Amniotic epithelial cell (primary cell): ENCODE measurements at places on chromosomes 1 and 21.

- DNase-seq = no peak
These were observed 14.1 kb downstream of the DNASE2B start for GRCh38 chr1:84412316-84412942.

DNA sequence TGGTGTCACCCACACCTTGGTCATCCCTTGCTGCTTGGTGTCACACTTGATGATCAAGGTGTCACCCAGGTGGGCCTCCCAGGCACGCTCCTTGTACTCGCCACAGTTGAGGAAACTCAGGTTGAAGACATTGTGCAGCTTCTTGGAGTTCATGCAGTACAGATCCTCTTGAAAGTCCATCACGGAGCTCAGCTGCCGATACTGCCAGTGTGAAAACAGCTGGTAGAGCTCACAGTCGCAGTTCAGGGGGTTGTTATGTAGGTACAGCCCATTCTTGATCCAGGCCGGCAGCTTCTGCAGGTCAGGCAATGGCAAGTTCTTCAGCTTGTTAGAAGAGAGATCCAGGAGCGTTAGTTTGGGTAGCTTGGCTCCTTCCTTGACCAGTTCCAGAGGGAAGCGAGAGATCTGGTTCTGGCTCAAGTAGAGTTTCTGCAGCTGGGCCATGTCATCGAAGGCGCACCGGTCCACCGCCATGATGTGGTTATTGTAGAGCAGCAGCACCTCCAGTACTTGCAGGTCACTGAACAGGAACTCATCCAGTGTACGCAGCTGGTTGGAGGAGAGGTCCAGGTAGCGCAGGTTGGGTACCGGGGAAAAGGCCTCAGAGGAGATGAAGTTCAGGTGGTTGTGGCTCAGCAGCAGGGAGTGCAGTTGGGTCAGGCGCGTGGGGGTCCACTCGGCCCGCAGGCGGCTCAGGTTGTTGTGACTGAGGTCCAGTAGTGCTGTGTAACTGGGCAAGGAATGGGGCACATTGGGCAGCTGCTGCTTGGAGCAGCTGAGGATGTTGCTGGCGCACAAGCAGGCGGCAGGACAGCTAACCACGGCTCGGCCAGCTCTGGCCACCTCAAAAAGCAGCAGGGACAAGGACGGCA is 1.3 kb downstream of the AMIGO1 start:
- no peak for DNase-seq

GRCh38 chr1:14845851-14846250 is 247.4 kb downstream of the KAZN start:
- no peak for DNase-seq

DNA sequence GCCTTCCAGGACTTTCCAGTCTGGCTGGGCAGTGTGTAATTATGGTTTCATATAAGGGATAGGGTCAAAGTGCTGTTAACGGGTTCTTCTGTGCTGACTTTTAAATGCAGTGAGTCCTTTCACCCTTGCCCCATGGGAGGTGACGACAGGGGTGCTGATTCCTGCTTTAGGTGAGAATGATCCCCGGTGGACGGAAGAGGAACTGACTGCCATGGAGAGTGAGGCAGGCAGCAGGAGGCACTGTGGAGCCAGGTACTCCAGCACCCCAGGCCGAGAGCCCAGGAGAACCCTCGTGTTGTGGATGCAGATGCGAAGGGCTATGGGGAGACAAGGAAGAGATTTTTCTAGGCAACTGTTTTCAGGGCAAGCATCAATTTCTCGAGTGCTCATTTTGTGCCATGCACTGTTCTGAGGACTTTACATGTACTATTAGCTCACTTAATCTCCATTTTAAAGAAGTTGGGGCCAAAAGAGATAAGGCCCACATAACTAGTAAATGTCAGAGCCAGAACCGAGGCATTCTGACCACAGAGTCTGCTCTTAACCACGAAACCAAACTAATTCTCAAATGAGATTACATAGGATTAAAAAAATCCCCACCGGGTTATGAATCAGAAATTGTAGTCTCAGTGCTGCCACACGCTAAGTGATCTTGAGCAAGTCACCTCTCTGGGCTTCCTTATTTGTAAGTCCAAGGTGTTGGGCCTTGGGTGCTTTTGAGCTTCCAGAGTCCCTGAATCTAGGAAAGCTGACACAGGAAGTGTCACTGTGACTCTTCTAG is 28.2 kb downstream of the STPG1 start:
- DNase-seq = peak; percentile 86

DNA sequence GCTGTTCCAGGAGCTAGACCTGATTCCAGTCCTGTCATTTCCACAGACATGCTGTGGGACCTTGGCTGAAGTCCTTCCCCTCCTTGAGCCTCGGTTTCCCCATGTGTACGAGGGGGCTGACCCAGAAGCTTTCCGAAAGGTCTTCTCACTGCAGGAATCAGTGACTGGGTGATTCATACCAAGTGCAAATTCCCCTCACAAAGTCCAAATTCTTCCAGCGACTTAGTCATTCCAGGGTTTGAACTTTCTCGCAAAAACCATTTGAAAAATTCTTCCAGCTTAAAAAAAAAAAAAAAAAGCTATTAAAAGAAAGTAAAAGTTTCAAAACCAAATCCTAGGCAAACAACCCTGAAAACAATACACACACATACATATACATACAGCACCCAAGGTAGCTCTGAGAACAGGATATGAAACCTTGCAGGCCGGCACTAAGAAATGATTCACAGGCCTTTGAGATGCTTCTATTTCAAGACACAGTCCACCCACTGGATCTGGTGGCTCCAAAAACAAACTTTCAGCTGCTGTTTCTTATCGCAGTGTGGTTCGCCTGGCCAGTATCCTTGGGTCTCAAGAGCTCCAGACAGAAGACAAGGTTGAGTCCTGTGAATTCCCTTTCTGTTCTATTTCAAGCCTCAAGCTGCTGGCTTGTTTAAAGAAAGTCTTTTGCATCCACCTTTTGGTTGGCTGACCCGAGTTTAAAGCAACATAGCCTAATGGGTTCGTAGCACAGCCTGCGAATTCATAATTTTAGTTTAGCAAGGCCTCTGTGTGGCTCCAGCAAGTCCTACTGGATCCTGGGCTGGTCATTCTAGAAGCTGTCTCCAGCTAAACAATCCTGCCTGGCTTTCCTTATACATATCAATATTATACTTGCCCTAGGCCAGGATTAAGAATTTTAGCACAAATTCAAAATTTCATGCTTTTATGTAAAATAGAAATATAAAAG is 18.0 kb upstream of the ID3 start:
- peak; percentile 97 for DNase-seq

- no peak for DNase-seq
These were observed 2.3 kb downstream of the LDLRAD2 start for GRCh38 chr1:21814241-21814918.

DNA sequence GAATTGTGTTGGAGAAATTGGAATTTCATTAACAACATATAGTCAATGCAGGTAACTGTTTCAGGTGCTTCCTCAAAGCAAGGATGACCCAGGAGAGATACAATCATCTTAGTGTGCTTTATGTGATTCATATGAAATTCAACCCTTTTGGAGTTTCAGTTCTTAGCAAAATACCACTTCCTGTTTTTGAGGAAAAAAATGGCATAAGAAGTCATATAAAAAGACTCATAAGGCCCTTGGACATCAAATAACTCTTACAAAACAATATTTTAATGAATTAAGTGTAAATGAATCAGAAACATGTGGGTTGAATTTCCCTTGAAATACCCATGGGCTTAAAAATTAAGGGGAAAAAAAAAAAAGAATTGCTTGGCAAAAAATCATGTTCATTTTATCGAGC is 926.6 kb downstream of the LTN1 start:
- no peak for DNase-seq

DNA sequence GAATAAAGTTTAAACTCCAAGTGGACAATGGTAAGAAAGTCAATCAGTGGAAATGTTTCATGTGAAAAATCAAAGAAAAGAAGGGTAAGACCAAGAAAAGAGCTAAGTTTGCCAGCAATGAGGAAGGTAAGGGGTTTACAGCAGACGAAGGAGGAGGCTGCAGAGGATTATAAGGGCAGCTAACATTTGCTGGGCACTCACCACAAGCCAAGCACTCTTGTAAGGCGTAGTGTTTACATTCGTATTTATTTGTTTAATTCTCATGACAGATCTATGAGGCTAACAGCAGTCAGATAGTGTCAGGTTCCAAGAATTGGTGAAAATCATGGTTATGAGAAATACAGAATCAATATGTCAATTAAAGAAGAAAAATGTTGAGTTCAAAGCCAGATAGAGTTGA is 75.2 kb upstream of the NGF start:
- no peak for DNase-seq

- DNase-seq = peak; percentile 70
These were observed 216.0 kb downstream of the S1PR1 start for GRCh38 chr1:101452825-101453224.

GRCh38 chr1:44949286-44949685 is 37.1 kb downstream of the EIF2B3 start:
- no peak for DNase-seq

GRCh38 chr21:29235714-29236197 is 63.0 kb upstream of the BACH1 start:
- no peak for DNase-seq

DNA sequence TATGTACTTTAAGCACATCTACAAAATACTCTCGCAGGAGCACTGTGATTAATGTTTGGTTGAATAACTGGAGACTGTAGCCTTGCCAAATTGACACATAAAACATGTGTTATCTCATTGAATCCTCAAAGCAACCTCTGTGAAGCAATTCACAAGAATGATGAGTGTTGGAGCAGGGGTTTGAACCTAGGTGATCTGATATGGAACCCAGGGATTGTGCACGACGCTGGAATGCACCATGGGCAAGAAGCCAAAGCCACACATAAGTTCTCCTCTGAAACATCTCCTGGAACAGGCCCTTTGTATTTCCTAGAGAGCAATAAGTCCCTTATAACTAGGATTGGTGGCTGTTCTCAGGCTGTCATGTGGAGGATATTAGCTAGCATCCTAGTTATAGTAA is 124.6 kb upstream of the IVNS1ABP start:
- peak; percentile 98 for DNase-seq

- DNase-seq = no peak
These were observed 3.5 kb downstream of the TIE1 start for GRCh38 chr1:43304314-43304681.

DNA sequence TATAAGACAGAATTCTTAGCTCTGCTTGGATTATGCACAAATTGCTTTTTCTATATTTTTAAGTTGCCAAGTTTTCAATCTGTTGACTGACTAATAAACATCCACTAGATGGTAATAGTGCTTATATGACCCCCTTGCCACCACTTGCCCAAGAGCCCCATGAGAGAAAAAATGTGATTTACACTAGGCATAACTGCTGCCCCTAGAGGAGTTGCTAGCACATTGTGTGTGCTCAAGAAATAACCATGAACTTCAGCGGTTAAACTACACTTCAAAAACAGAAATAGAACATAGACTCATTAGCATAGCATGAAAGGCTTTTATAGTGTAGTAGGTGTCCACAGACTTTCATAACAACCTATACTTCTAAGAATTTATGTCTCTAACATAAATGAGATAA is 61.4 kb downstream of the BRINP3 start:
- DNase-seq = peak; percentile 7

DNA sequence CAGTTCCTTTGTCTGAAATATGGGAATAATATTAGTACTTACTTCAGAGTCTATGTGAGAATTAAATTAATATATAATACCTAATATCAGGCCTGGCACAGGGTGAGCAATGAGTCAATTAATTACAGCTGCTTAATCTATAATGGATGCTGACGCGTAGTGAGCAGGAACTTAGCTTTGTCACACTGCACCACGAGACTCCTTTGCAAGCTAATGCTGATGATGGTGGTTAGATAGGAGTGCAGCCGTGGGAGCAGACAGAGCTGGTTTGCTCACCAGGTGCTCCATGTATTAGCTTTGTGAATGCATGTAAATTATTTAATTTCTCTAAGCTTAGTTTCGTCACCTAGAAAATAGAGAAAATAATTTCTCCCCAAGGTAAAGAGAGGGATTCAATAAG is 35.1 kb downstream of the KCNJ15 start:
- DNase-seq = no peak

DNA sequence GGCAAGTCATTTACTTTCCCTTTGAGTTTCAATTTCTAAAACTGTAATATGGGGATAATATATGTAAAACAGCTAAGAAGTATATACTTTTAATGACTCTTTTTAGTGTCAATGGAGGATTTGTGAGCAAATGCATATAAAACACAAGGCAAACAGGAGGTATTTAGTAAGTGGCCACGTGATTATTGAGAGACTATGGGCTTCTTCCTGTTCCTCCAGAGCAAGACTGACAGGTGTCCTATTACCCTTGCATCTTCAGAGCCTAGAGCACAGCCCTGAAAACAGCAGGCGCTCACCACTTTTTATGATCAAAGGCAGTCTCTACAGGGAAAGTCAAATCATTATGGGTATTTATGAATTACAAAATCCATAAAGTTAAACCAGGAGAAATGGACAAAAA is 941 bp upstream of the ROR1 start:
- no peak for DNase-seq

DNA sequence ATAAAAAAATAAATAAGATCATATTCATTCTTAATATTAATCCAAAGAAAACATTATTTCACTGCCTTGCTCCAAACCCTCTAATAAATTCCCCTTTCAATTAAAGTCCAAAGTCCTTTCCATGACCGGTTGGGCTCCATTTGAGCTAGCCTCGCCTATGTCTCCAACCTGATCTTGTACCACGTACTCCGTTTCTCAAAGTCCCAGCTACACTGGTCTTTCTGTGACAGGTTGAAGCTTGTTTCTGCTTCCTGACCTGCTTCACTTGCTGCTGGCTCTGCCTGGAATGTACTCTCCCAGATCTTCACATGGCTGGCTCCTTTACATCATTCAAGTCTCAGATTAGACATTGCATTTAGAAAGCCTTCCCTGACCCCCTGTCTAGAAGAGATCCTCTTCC is 16.4 kb downstream of the RPL5 start:
- no peak for DNase-seq

- DNase-seq = no peak
These were observed 9.6 kb downstream of the SMAP2 start for GRCh38 chr1:40383095-40383487.

DNA sequence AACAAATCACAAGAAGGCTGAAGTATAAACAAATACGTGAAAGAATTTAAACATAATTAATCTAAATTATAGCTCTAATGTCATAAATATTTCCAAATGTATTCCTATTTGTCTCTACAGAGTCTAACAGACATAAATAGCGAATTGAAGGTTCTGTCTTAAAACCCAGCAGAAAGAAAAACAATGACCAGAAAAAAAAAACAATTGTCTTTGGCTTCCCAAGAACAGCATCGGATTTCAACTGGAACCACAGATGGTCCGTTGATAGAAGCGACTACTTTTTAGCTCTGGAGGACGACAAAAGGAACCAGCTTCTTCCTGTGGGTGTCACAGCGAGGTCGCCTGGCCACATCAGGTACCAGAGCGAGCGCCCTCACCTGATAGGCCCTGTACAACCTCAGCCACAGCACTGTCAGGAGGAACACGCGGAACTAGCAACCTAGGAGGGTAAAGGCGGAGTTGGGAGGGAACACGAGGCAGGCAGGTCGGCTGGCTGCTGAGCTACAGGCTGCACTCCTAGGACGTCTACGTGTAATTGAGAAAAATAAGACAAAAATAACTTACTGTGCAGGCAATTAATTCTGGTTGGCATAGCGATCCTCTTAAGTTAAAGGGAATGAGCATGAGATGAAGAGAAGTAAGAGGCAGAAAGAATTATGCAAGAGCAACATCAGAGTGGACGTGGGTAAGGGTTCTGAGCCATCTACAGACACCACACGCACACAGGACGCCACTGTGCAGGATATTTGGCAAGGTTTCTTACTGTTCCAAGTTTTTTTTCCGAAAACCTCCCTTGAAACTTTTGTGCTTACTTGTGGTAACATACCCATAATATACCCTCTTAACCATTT is 16.7 kb upstream of the PRDM15 start:
- peak; percentile 53 for DNase-seq
